Activated CD4-positive, alpha-beta T cell treated with anti-CD3 and anti-CD28 coated beads, Interleukin-2, amount 50 U/mL, for 48 hours (primary cell): ENCODE measurements at places on chromosomes 13 and 19.

- no peak for DNase-seq
Observed at GRCh38 chr13:31891472-31891871, 140.1 kb upstream of the FRY start.

DNA sequence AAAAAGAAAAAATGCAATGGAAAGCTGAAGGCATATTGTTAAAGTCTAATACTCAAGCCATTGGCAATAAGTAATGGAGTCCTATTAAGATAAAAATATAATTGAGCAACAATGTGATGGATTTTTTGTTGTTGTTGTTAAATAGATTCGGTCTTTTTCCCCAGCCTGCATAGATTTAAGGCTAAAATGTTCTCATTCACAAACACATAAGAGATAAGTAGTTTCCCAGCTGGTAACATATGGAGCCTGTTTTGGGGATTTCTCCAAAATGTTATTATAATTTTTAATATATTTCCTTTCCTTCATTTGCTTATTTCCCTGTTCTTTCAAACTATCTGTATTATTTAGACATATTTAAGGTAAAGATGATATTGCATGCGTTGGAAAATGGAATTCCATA lies 1149.1 kb upstream of the PRR20A start:
- no peak for DNase-seq

DNA sequence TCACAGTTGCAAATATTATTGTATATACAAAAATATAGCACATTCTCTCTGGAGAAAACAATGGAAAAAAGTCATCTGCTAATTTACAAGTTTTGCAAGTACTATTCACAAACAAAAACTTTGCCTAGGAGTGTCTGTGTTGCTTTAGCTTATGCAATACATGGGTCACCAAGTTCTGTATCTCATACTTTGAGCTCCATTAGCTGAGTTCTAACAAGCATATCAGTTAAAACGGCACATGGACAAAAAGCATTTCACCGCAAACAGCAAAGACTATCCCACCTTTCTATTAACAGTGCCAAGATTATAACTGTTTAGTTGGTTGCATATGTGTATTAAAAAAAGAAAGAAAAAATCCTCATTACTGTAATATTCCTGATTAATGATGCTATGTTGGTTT lies 4.6 kb downstream of the SPRY2 start:
- no peak for DNase-seq

DNA sequence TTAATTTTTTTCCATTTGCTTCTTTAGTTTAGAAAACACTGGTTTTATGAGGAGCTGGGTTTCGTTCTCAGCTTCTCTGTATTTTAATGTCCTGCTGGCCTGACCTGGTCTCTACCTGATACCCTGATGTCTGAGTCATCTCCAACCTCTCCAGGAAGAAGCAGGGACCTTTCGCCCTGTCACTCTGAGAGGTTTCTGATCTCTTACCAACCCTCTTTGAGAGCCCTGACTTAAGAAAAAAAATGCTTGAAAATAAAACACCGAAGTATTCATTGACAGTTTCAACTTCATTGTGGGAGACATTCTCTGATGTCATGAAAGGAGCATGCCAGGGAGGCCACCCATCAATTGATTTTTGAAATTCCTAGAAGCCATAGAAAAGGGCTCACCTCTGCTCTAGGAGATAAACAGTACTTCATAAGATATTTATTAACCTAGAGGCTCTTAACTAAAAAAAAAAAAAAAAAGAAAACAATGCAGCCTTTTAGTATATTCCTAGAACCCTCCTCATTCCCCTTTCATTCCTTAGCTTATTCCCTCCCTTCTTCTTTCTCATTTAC lies 234.8 kb downstream of the ENOX1 start:
- DNase-seq = no peak

DNA sequence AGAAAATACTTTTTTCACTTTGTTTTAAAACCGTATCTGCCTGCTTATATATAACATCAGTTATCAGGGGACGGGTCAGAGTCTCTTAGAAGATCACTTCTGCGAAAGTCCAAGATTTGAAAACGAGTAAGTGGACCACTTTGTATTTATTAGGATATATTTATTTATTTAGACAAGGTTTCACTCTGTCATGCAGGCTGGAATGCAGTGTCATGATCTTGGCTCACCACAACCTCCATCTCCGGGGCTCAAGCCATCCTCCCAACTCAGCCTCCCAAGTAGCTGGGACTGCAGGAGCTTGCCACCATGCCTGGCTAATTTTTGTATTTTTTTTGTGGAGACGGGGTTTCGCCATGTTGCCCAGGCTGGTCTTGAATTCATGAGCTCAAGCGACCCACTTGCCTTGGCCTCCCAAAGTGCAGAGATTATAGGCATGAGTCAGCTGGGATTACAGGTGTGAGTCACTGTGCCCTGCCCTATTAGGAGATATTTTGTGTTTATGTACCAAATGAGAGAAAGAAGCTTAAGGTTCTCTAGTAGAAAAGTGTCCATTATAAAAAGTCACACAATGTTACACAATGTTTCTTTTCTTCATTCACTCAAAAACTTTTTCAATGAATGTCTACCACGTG lies 39.5 kb downstream of the RASL11A start:
- no peak for DNase-seq

DNA sequence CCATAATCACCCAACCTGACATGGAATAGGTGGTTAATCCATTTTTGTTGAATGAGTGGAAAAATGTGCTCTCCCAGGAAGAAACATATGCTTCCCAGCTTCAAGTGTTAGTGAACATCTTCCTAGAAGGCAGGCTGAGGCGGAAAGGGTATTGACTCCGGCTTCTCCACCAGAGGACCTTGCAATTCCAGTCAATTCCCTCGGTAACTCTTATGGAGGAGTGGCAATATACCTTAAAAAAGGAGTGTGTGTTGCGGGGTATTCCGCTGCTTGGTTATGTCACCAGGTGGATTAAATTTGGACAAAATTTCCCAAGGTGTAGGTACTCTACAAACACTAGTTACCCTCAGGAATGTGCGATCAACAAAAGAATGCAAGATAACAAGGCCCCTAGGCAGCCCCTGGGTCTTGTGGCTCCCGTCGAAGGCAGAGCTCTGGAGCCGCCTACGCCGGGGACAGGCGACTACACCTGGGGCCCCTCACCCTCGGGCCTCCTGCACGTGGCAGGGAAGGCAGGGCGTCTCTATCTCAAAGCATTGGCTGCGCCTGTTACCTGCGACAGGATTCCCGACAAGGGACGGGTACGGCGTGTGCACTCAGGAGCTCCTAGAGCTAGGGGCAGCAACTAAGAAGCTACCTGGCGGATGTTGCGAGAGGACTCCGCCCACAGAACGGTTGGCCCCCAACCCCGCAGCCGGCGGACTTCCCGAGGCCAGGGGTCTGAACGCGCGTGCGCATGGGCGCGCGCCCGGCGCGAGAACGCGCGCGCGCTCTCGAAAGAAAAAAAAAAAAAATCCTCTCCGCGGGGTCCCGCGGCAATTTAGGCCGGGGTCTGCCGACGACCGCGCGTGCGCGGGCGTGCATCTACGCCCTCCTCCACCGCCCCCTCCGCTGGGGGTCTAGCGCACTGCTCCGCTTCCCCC lies at the start of gene WDR87:
TSS of gene WDR87 (minus strand) at position 649 of the 923 bp plus-strand sequence. CDS start 8,355 bp downstream, outside the sequence.
- peak; percentile 52 for DNase-seq

DNA sequence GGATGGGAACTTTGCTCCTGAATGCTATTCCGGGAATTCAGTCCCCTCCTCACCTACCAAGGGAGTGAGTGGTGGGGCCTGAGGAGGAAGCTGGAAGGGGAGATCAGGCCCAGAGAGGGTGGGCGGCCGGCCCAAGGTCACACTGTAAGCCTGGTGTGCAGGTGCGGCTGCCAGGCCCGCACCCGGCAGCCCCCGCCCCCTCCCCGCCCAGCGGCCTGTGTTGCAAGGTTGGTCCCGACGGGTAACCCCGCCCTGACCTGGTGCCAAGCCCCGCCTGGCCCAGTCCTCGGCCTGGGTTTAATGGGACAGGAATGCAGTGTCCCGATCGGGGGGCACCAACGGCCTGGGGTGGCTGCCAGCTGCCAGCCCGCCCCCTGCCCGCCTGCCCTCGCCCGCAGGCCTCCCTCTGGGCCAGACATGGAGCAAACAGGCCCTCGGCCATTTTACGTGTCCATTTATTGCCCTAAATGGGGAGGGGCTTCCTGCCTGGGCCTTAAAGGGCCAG lies 5.5 kb downstream of the ZBTB7A start:
- no peak for DNase-seq

- no peak for DNase-seq
Observed at GRCh38 chr13:62294244-62294643, 878.6 kb upstream of the PCDH20 start.

- DNase-seq = no peak
Observed at GRCh38 chr19:47497821-47498520, 14.0 kb upstream of the KPTN start.

DNA sequence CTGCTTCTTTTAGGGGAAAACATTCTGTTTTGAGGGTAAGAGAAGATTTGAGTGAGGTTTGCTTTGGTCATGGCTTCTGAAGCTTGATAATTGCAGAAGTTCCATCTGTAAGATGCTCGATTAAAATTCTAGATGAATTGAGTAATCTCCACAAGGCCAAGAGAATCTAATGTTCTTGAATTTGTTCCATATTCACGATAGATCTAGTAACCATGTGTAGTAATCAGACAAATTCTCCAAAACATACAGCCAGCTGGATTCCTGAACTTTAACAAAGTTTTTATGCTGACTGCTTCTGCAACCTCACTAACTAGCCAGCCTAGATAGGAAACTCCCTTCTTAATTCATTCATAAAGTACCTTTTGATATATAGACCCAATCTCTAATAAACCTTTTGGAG lies 92.7 kb downstream of the COL4A2 start:
- no peak for DNase-seq

GRCh38 chr19:15614507-15615379 lies at the start of gene CYP4F8:
Gene CYP4F8 (plus strand): TSS chr19:15615218. CDS start chr19:15615617, 399 bp downstream.
- no peak for DNase-seq

DNA sequence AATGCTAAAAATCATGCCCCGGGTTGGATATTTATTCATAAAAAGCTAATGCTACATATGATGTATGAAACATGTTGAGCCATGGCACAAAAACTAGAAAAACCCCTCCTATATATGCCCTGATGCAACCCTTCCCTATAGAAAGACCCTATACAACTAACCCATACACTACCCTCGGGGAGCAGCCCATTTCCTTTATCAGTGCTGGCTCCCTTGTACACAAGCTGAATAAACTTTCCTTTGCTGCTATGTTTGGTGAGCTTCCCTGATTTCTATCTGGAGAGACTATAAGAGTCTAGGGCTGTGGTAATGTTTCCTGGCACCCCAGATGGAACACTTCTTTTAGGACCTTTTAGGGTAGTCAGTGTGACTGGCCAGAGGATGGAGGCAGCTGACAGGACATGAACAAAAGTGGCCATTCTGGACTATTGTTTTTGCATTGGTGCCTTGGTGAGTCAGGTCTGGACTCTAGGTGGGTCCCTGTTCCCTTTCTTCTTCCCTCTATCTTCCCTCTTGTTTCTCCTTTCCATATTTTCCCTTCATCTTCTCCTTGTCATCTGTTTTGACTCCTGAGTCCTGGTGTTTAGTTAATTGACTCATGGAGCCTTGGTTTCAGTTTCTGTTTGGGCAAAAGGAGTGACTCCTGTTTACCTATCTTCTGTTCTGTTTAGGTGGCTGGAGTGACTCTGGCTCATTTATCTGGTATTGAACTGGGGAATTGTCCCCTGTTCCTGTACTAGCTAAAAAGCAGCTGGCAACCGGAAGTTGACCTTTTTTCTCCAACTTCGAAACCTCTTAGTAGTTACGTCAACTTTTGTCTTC lies 1321.8 kb upstream of the PCDH9 start:
- DNase-seq = no peak

- DNase-seq = no peak
Observed at GRCh38 chr13:31768351-31768750, 29.0 kb downstream of the RXFP2 start.

GRCh38 chr13:49314344-49314882 lies 66.7 kb downstream of the CDADC1 start:
- DNase-seq = no peak

GRCh38 chr19:32599736-32600157 lies 18.8 kb downstream of the PDCD5 start:
- DNase-seq = peak; percentile 13

- DNase-seq = no peak
Observed at GRCh38 chr13:49084961-49085360, 109.2 kb downstream of the FNDC3A start.

DNA sequence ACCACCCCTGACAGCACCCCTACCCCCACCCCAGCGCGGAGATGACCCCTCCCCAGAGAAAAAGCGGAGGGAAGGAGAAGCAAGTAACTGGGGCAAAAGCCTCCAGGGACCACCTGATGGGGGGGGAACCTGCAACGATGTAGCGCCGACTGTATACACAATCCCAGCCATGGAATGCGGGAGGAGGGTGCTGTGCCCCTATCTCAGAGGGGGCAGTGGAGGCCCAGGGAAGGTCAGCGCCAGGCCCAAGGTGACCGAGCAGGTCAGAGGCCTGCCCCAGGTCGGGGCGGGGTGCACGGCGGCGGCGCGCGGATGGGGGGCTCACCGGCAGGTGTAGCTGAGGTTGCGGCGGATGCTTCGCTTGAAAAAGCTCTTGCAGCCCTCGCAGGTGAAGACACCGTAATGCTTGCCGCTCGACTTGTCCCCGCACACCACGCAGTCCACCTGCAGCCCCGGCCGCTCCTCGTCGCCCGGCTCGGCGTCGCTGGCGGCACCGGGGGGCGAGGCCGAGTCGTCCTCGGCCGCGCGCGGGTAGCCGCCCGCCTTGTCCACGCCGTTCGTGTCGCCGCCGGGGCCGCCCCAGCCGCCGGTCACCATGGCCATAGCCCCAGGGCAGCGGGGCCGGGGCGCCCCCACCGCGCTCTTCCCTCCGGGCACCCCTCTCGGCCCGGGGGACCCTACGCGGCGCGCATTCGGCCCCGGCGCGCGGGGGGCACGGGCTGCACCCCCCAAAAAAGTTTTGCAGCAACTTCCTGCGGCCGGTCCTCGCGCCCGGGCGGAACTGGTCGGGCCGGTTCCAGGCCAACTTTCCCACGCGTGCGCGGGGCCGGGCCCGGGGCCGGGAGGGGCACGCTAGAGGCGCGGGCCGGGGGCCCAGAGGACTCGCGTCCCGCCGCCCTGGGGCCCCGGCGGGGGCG lies 843 bp downstream of the NR2F6 start:
- no peak for DNase-seq

- no peak for DNase-seq
Observed at GRCh38 chr19:18157465-18158063, 4.6 kb downstream of the PIK3R2 start.

- DNase-seq = no peak
Observed at GRCh38 chr13:27927444-27928352, 7.9 kb downstream of the PDX1 start.

DNA sequence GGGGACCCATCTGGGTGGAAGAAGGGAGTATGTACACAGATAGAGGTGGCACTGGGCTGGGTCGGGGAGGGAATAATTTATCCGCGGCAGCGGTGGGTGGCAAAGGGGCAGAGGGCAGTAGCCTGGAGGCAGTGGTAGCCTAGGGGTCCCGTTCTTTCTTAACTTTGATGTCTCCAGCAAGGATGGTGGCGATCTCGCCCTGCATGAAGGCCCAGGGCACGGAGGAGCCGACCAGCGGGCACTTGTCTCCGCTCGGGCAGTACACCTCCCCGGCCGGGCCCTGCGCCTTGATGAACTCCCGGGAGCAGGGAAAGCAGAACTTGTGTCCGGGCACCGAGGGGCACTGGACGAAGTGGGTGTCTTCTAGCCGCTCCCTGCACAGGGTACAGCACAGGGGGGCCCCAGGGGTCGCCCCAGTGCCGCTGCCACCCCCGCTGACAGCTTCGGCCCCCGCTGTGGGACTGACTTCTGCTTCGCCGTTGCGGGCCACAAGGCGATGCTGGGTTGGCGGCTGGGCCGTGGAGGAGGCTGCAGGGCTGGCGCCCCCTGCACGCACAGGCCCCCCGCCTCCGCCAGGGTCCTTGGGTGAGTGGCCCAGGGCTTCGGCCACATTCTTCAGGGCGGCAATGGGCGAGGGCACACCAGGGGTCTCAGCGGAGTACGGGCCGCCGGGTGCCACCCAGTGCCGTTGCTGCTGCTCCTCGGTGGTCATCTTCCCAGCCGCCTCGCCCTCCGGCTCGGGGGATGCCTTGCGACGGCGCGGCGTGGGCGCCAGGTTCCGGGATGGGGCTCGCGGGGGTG lies 1.9 kb downstream of the IRF2BP1 start:
- no peak for DNase-seq
